Tibial nerve (tissue), 4 donors: ENCODE measurements at places on chromosomes 11 and 22. TPM values are rescaled to one million over a fixed set of nuclear protein-coding genes. Genes with fewer than 3 reads are reported as not detected.

RASD2 gene
- total RNA-seq = 0.21 TPM

IGF2 gene
- total RNA-seq = 131 TPM

CD3D gene
- total RNA-seq = not detected

FAT3 gene
- total RNA-seq = 9.8 TPM

PPFIA1 gene
- total RNA-seq = 62.7 TPM

NRIP3 gene
- 1.3 TPM for total RNA-seq

OR52A1 gene
- not detected for total RNA-seq

C11orf97 gene
- not detected for total RNA-seq

TRABD gene
- total RNA-seq = 22.4 TPM

ZP1 gene
- total RNA-seq = not detected

UPK3A gene
- total RNA-seq = not detected

OR51B2 gene
- total RNA-seq = not detected

PLEKHA7 gene
- total RNA-seq = 51.3 TPM

SLC1A2 gene
- total RNA-seq = 0.60 TPM

P2RX3 gene
- not detected for total RNA-seq

ANKK1 gene
- total RNA-seq = 1.7 TPM

KCNQ1 gene
- total RNA-seq = 11.4 TPM

HTR3A gene
- not detected for total RNA-seq

RAB38 gene
- 4.2 TPM for total RNA-seq

KRTAP5-7 gene
- total RNA-seq = not detected

SPON1 gene
- 33.1 TPM for total RNA-seq

LARGE2 gene
- not detected for total RNA-seq

OR10AG1 gene
- not detected for total RNA-seq

TPBGL gene
- not detected for total RNA-seq

RAB3IL1 gene
- 58.8 TPM for total RNA-seq

TSSK2 gene
- total RNA-seq = not detected

CARD10 gene
- 21.6 TPM for total RNA-seq

OR8G1 gene
- not detected for total RNA-seq

TESMIN gene
- not detected for total RNA-seq

STK33 gene
- total RNA-seq = 6.8 TPM

TEX54 gene
- total RNA-seq = not detected

OLFML1 gene
- total RNA-seq = 1.2 TPM

PHETA2 gene
- 15.7 TPM for total RNA-seq

KIF18A gene
- total RNA-seq = 0.60 TPM
